Epithelial cell of proximal tubule (primary cell): ENCODE measurements at places on chromosomes 12 and 14. TPM values are rescaled to one million over a fixed set of nuclear protein-coding genes. Genes with fewer than 3 reads are reported as not detected.
A peak's percentile ranks its signal among the peaks of the same experiment; 100 is the strongest.

DNA sequence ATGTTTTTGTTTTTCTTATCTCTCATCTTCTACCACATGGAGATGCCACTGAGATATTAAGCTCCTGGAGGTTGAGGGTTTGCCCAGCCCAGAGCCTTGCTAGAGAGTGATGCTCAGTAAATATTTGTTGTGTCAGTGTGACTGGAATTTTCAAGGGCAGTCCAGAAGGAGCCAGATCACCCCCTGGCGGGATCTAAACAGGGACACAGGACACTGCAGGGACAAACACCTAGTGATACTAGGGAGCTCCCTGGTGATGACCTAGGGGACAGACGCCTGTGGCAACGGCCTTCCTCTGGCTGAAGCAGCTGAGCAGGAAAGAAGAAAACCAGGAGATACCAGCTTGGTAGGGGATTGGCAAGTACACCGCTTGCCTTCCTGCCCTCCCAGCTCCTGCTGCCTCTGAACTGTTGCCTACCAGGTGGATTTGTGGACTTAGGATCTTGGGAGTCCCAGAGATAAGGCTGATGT, 714.4 kb upstream of the TBX3 start:
- DNase-seq: no peak

- no peak for DNase-seq
Measured at GRCh38 chr12:67425394-67425793, 156.2 kb downstream of the CAND1 start.

HELB gene
- total RNA-seq: 2.0 TPM in 2 replicates

GRCh38 chr12:114895827-114896226, 211.9 kb upstream of the TBX3 start:
- no peak for DNase-seq

AQP6 gene
- not detected in 2 replicates for total RNA-seq

- DNase-seq: peak; percentile 57
Measured at GRCh38 chr14:65686761-65687160, 274.2 kb downstream of the FUT8 start.

- peak; percentile 95 for DNase-seq
Measured at GRCh38 chr12:87827638-87828264, 201.4 kb downstream of the C12orf50 start.

TDP1 gene
- total RNA-seq: 40.2 and 66.4 TPM in 2 replicates

RTRAF gene
- 96.9 and 101 TPM in 2 replicates for total RNA-seq
